ENCODE measurements at places on chromosomes 5 and 9.

- DNase-seq = no peak
Observed at GRCh38 chr9:123063177-123063598, 29.7 kb downstream of the GPR21 start.

GRCh38 chr5:157941616-157942015 is 82.7 kb upstream of the CLINT1 start:
- no peak for DNase-seq

DNA sequence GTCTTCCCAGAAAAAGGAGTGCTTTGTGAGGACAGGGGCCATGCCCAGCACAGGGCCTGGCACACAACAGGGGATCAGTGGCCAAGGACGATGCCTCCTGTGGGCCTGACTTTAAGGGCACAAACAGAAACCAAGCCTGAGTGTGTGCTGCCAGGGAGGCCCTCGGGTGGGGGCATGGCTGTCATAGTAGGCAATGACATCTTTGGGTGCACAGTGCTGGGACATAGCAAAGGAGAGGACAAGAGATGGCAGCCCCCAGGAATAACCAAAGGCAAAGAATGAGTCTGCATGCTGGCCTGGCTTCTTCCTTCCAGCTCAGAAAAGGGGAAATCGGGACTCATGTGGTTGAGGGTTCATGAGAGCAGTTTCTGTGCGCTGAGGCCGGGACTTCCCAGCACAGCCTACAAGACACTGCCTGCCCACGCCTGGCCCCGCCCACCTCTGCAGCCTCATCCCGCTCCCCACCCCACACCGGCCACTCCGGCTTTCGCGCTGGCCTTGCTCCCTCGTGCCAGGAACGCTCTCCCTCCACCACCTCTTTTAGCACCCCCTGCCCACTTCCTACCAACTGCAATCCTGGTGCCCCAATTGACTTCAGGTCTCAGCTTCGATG is 13.8 kb upstream of the LHX2 start:
- DNase-seq = no peak

DNA sequence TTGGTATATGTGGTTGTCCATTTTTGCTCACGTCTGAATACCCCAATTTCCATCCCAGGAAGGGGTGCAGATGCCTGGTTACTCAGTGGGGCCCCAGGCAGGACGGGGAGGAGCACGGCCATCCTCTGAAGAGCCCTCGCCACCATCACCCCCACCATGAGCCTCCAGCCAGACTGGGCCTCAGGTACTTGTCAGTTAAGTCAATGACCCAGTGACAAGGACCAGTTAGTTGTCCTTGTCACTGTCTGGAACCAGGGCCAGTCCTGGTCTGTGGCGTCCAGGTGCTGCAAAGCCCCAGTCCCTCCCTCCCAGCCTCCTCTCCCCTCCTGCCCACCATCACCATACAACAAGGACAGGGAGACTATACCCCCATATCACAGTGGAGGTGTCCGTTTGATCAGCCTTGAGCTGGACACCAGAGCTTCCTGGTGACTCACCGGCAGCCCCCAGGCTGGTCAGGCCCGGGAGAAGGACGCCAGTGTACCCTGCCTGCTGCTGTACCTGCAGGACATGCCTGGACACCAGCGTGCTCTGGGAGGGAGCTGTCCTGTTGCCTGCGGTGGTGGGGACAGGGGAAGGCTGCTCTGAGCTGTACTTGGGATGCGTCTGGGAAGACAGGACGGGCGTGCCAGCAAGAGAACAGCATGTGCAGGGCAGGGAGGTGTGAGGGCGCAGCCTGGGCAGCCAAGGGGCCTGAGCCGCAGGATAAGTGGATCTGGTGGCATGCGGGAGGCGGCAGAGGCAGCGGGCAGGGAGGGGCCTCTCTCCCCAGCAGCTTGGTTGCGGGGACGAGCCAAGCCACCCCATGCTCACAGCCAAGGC is 32.6 kb upstream of the TTLL11 start:
- no peak for DNase-seq

DNA sequence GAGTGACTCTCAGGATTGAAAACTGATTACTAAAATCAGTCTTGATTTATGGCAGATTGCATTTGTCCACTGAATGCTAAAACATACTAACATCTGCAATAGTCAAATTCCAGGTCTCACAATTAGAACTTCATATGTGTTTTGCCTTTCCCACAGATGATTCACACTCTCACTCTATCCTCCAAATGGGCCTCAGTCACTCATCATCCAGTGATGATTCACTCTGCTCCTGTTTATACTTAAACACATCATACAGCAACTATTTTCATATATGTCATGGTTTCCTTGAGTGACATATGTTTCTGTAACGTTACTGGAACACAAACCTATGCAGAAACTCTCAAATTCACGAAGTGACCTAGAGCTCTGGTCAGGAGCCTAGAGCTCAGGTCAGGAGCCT is 512.9 kb downstream of the HINT1 start:
- no peak for DNase-seq

DNA sequence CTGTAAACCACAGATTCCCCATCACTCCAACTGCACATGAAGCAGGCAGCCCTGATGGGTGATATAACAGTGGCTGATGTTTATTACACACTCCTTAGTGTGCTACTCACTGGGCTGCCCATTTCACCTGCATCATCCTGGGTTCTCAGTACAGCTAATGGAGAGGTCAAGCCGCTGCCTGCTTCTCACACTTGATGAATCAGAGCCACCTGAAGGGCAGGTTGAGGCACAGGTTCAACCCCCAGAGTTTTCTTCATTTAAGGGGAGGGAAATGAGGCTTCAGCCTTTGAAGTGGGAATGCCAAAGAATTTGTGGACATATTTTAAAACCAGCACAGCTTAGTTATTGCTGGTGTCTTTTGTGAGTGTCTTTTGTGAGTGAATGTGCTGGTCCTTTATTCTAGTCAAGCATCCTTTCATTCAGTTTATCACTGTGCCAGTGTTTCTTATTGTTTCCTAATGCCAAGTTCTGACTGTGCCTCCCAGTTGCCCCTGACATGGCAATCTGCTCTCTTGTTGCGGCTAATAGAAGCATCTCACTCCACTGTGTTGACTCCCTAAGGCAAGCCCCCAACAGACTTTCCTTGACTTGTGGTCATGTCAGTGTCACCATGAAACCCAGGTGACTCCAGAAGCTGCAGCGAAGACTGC is 109.2 kb downstream of the FBXL7 start:
- DNase-seq = no peak

DNA sequence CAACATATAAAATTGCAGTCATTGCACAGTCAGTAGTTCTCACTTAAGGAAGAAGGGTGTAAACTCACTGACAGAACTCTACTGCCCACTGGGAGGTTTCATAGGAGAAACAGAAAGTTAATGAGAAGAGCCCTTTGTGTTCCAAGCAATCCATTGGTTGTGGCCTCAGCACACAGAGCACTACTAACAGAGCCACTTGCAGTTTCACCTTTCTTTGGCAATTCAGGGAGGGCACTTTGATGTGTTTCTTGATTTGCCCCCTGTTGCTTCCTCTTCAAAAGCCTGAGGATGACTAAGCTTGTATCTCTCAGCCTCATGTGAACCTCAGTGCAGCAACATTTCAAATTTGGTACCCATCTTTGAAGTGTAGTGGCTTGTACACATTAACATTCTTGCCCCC is 409.4 kb downstream of the DMRTA1 start:
- no peak for DNase-seq

DNA sequence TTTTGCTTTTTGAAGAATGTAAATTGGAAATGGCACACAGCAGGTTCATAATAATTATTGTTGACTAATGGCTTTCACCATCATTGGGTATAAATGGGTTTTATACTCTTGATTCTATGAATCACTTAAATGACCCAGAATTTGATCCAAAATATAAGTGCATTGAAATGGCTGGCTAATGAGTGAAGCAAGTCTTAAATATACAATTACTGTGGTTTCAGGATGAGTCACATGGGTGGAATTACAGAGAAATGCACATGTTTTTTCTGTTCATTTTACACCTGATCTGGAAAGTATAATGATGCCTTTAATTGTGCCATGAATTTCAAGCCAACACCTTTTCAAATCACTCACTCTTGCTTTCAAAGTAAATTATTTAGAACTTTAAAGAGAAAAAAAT is 380.8 kb upstream of the CD180 start:
- DNase-seq = no peak

GRCh38 chr9:90002397-90003271 is 397.8 kb downstream of the GADD45G start:
- no peak for DNase-seq

DNA sequence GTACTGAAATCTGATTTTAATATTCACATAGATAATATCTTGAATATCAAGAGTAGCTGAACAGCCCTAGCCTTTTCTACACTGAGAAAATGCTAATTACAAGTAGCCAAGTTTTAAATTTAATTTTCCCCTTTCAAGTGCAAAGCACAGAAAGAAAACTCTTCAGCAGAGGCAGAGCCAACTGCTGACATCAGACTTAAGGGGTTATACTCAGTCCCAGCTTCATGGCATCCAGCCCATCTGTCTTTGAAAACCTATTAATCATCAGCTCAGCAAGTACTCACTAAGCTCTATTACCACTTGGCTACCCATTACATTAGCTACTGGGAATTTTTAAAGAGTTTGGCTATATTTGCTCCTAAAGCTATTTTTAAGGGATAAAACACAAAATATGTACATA is 220.5 kb downstream of the SLC12A2 start:
- DNase-seq = no peak

- DNase-seq = no peak
Observed at GRCh38 chr9:101485924-101486692, 47.5 kb upstream of the RNF20 start.

DNA sequence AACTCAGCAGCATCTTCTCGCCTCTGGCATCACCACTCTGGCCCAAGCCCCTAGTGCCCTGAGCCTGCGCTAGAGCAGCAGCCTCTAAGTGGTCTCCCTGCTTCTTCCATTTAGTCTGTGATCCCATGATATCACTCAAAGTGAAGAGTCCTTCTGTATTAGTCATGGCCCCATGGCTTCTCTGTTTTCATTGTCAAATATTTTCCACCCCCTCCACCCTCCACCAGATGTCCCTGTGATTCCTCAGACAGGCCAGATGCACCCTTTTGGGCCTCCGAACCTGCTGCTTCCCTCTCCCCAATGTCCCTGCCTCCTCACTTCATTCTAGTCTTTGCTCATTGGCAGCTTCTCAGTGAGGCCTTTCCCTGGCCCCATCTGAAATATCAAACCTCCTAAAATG is 299.2 kb downstream of the SPOCK1 start:
- no peak for DNase-seq

DNA sequence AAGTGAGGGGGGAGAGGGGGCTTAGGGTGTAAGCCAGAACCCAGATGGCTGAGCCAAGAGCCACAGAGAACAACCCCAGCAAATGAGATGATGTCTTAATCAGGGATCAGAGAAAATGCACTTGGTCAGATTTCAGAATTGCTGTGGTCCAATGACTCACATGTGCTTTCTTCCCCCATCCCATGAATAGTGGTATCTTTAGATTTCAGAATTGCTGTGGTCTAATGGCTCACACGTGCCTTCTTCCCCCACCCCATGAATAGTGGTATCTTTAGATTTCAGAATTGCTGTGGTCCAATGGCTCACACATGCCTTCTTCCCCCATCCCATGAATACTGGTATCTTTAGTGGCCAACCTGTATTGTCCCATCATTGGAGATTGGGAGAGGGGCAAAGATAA is 59.9 kb downstream of the IRX2 start:
- DNase-seq = no peak

DNA sequence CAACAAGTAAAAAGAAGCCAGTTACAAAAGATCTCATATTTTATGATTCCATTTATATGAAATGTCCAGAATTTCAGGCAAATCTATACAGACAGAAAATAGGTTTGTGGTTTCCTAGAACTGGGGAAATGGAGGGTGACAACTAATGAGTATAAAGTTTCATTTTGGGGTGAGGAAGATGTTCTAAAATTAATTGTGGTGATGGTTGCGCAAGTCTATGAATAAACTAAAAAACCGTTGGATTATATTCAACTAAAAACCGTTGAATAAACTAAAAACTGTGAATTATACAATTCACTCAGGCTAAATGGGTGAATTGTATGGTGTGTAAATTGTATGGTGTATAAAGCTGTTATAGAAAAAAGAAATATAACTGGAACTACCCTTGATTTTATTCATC is 47.6 kb downstream of the ADAMTS6 start:
- no peak for DNase-seq

DNA sequence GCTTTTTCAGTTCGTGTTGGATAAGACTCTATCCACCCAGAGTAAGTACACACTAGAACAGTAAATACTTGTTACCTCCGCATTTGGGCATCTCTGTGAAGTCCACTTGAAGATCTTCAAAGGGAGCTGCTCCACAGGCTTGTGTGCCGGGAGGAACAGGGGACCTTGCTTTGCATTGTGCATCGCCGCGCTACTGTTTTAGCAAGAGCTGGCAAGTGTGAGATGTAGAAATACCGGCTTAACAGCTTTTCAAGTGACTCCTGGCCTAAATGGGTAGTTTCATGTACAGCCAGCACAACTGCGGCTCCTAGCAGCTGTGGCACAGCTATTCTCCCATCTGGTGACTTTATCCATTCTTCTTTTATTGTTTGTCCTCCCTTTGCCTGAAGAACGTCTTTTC is 8.4 kb upstream of the ZNF354C start:
- DNase-seq = no peak

GRCh38 chr9:81827616-81828296 is 100.5 kb upstream of the SPATA31D4 start:
- no peak for DNase-seq

DNA sequence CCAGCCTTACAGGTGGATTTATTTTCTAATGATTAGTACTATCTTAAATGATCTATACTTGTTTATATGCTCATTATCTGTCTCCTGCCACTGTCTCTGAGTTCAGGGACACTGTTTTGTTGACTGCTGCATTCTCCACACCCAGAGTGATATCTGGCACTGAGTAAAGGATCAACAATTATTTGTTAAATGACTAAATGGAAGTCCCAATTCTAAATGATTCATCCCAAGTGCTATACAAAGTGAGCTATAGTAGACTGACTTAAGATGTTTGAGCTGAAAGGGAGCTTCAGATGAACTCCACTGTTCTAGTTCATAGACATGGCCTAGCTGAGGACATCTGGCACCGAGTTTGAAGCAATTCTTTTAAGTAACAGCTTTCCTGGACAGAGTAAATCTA is 40.5 kb downstream of the ITGA2 start:
- no peak for DNase-seq

DNA sequence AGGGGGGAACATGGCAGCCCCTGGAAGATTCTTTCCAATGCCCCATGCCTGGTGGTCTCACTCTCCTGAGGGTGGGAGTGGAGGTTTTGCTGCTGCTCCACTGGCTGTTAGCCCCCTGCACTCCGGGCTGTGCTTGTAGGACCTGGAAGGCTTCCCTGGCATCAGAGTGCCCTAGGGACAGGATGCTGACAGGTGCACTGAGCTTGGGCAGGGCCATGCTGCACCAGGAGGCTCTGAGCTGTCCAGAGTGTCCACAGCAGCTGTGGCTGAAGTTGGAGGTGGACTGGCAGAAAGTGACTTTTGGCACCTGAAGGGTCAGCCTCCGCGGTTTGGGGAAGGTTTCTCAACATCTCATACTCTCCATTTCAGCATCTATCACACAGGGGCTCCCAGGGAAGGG is 249.1 kb downstream of the GADD45G start:
- DNase-seq = no peak

- no peak for DNase-seq
Observed at GRCh38 chr5:61640179-61641021, 308.3 kb downstream of the ZSWIM6 start.
